Tibial nerve (tissue), 4 donors: ENCODE measurements at places on chromosomes 2 and 18. TPM values are rescaled to one million over a fixed set of nuclear protein-coding genes. Genes with fewer than 3 reads are reported as not detected.

DNA sequence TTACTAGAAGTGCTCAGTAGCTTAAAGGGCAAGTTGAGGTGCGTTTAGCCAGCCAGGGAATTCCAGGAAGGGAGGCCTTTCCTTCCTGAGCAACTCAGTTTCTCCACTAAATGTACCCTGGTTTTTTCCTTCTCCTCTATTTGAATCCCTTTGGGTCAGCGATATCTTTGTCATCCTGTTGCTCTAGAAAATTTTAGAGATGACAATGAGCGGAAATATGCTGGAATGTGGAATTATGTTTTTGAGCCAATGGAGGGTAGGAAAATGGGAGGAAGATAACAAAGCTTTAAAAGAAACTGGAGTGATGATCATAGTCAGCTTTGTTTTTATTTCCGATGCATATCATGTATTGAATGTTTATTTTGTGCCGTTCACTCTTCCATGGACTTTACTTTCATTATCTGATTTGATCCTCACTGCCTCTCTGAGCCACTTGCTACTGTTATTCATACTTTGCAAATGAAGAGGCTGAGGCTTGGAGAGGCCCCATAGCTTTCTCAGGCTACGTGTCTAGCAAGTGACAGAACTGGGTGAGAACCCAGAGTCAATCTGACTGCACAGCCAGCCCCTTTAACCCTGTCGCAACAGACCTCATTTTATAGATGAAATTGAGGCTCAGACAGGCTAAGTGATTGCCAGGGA lies 67.3 kb downstream of the NTSR2 start:
- DNase-seq = no peak

The CDC42EP3 gene
- total RNA-seq = 58.6 TPM

The CXCR1 gene
- total RNA-seq = 0.66 TPM

The RUFY4 gene
- total RNA-seq = not detected

The TPGS2 gene
- 137 TPM for total RNA-seq

The HRH4 gene
- total RNA-seq = not detected

DNA sequence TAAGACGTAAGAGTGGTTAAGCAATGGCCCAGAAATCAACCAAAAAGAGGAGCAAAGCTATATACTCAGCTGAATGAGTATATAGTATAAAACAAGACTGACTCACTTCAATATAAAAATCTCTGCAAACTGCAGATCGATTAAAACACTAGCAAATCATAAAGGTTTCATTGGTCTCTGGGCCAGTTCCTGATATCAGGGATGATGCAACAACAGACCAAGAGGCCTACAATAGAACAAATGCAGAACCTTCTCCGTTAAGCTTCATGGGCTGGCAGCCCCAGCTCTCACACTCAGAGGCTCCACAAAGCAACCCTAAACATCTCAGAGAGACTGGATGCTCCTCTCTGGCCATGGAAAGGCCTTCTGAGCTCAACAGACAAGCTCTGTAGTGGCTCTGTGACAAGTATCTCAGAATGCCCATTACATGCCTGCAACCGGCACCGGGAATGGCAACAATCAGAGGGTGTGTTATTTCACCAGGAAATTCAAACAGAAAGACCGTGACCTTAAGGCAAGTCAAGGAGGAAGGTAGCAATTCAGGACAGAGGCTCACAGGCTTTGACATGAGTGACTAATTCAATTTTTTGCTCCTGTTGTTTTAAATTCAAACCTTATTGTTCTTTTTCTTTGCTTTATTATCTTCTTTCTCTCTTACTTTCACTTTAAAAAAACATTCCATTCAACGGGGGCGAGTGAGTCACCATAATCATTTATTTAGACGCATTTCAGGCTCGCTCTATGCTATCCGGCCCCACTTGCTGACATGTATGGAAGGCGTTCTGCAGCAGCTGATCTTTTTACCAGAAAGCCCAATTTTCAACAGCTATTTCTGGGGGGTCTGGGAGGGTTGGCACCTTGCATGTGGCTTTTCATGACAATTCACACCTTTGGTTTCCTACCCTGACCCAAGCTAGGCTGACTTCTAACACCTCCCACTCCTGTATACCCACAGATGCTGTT lies 15.1 kb downstream of the CYRIA start:
- no peak for DNase-seq

- no peak for DNase-seq
Measured at GRCh38 chr2:101902169-101902568, 89.6 kb upstream of the IL1R2 start.

The UGT1A6 gene
- not detected for total RNA-seq

The CCDC141 gene
- total RNA-seq = 3.9 TPM

DNA sequence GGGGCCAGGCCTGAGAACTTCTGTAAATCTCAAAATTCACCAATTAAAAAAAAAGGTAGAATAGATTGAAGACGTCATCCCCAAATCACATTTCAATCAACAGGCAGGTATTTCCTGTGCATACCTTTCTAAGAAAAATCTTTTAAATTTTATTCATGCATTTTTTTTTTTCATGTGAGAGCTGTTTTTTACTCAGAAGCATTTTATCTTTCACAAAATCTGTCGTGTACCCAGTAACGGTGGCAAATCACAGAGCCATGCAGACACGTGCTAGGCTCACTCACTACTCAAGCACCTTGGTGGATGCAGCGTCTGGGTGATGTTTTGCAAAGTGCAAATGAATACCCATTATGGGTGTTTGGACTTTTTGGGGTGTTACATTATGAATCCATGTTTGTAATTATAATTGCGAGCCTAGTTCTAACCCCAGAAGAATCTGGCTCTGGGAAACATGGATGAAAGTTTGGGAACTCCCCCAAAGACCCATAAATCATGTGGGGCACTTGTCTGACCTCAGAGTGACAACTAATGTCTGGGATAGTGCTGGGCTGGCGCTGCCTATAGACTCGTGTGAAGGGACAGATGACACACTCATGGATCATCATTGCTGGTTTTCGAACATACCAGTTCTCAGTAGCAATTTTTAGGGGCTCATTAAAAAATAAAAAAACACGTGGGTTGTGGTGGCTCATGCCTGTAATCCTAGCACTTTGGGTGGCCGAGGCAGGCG lies 335.2 kb downstream of the LPIN1 start:
- no peak for DNase-seq

The SKOR2 gene
- total RNA-seq = not detected

- DNase-seq = no peak
Measured at GRCh38 chr2:41647468-41648050, 400.3 kb upstream of the PKDCC start.
